NCI-H1092 (cell line): ENCODE measurements at places on chromosomes 5 and 9.
A peak's percentile ranks its signal among the peaks of the same experiment; 100 is the strongest.

- no peak for DNase-seq
Measured at GRCh38 chr5:32261198-32261597, 51.5 kb downstream of the MTMR12 start.

GRCh38 chr9:91410161-91410560, 13.5 kb downstream of the NFIL3 start:
- DNase-seq = no peak

- DNase-seq = no peak
Measured at GRCh38 chr5:114415760-114416159, 53.9 kb downstream of the KCNN2 start.

DNA sequence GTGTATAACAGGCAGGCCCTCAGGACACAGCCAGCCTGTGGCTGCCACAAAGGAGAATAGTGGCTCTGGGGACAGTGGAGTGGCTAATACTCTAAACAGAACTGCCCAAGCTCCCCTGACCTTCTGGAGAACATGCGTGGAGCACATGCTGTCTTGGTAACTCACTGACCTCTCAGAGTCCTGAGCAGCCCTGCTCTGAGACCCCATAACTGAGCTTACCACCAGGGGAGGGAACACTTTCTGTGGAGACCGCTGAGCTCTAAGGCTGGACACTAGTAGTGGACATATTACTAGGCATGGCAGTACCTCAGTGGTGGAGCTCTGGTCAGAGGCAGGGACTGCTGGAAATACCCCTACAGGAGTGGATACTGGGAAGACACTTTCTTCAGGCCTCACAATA, 60.2 kb upstream of the SPTLC1 start:
- no peak for DNase-seq

GRCh38 chr9:16985559-16986348, 115.3 kb upstream of the BNC2 start:
- DNase-seq = no peak

- no peak for DNase-seq
Measured at GRCh38 chr5:57445705-57446037, 36.9 kb downstream of the ACTBL2 start.

GRCh38 chr5:108753331-108753730, 5.6 kb downstream of the FER start:
- DNase-seq = no peak

DNA sequence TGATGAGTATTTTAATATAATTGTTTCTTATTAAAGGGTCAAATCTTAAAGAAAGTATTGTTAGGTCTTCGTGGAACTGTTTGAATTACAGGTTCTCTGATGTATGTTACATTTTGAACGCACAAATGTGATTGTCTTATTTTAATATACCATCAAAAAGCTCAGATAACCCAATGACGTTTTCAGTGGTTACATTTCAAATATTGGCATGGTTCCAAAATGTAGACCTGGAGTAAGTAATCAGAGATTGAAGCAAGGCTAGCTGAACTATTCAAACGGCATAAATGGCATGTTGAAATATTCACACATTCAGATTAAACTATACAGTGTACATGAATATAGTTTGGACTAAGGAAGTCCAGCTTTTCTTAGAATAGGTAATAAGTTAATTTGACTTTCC, 281.7 kb upstream of the EFNA5 start:
- no peak for DNase-seq

- DNase-seq = peak; percentile 66
Measured at GRCh38 chr5:142364251-142365145, 39.7 kb upstream of the SPRY4 start.
